ENCODE measurements at places on chromosomes 6 and 20.
A peak's percentile ranks its signal among the peaks of the same experiment; 100 is the strongest.

DNA sequence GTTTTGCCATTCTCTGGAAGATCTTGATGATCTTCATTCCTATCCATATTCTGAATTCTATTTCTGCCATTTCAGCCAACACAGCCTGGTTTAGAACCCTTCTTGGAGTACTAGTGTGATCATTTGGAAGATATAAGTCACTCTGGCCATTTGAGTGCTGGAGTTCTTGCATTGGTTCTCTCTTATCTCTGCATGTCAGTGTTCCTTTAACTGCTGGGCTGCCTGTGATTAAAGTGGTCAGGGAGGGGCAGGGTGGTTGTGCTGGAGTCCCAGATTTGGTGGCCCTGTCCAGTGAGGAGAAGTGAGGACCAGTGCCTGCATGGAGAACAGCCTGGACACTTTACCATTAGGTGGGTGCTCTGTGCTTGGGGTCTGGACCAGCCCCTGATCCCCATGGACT lies 173.0 kb downstream of the SOD2 start:
- DNase-seq: no peak

DNA sequence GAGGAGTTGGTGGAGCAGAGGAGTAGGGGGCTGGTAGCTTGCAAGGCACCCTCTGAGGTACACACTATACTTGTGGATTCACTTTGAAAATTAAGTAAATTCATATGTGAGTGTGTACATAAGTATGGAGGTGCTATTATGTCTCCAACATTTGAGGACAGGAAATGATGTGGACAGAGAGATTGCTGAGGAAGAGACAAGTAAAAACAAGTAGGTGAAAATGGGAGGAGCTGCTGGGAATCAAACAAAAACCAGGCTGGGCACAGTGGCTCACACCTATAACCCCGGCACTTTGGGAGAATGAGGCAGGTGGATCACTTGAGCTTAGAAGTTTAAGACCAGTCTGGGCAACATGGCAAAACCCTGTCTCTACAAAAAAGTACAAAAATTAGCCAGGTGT lies 69.2 kb upstream of the LYRM2 start:
- no peak for DNase-seq

GRCh38 chr6:29087213-29087612 lies at the start of gene OR2B3:
Gene OR2B3, minus strand, starts transcription at chr6:29087313. Its CDS starts 65 bp downstream, at chr6:29087248.
- no peak for DNase-seq

GRCh38 chr6:132506869-132507808 lies 5.8 kb downstream of the STX7 start:
- DNase-seq: no peak

DNA sequence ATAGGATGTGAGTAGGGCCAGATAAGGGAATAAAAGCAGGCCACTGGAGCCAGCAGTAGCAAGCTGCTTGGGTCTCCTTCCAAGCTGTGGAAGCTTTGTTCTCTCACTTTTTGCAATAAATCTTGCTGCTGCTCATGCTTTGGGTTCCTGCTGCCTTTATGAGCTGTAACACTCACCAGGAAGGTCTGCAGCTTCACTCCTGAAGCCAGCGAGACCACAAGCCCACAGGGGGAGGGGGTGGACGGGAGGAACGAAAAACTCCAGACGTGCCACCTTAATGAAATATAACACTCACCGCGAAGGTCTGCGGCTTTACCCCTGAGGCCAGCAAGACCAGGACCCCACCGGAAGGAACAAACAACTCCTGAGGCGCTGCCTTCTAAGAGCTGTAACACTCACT lies 1324.4 kb upstream of the EYS start:
- no peak for DNase-seq

DNA sequence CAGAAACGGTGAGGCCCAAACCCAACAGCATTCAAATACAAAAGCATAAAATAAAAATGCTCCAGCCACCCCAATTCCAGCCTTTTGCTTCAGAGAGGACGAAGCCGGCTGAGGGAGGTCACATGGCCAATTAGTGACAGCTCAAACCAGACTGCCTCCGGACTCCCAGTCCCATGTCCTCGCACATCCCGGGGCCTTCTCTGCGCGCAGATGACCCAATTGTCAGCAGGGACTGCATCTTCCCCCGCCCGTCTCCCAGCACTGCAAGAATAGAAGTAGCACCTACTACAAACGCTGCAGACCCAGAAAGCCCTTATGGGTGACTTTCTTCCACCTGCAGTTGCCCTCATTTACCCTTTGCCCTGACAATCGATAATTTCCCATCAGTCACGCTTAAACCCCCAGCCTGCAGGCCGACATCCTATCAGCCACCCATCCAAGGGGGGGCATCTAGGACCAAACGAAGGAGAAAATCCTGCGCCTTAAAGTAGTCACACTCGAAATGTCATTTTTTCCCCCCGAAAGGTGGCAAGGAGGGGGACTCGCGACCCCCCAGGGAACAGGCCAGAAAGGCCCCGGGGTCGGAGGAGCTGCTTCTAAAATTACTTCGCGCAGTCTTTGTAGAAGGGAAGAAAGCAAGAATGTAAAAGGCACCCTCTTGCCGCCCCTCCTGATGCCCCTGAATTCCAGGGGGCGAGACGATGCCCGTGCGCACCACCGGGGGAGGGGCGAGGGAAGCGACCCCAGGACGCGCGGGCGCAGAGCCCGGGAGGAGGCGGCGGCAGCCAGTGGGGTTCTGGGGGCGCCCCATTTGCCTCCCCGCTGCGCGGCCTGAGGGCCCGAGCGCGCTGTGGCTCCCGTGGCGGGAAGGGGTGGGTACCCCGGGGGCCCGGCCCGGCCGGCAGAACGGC lies 792 bp downstream of the SLC23A2 start:
- DNase-seq: peak; percentile 3

DNA sequence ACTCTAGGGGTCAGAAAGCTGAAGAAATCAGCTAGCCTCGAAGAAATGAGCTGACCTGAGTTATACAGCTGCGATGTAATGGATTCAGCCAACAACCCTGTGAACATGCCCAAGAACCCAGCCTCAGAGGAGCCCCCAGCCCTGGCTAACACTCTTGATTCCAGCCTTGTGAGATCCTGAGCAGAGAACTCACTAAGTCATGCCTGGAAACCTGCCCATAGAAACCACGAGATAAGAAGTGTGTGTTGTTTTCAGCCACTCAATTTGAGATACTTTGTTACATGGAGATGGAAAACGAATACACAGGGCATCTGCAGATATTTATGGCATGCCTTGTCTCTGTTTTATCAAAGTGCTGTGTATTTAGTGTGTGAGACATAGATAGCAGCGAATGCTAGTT lies 265.2 kb downstream of the QKI start:
- no peak for DNase-seq

GRCh38 chr6:37049758-37050044 lies 44.2 kb downstream of the FGD2 start:
- no peak for DNase-seq

GRCh38 chr6:24996269-24996836 lies 60.6 kb upstream of the RIPOR2 start:
- no peak for DNase-seq

DNA sequence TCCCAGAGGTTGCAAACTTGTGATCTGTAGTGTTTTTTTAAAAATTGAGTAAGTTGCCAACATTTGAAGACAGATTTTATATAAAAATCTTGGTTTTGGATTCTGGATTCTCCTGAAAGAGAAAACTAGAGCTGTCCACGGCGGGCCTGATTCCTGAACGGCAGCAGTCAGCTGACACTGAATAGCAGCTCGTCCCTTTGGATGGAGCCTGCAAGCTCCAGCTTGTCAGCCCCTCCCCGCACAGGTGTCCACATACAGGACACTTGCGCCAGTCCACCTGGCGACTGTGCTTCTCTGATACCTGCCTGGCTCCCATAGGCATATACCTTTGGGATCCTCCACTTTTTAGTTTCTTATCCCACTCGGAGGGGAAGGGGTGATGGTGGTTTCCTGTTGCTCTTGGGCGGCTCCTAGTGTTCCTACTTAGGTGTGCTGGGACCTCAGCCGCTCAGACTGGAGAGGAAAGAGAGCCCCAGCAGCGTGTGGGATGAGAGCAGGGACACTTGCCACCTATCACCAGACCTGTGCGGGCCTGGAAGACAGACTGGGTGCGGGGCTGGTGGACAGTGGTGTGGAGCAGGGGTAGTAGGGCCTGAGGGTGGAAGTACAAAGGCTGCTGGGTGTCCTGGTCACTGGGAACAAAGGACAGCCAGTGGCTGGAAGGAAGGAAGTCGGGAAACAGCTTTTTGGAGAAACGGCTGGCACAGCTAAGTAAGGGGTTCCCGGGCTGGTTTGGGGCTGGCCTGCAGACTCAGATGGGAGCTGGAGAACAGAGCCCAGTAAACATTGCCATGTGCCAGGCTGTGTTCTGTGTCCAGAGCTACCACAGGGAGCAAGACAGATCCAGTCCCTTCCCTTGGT lies 18.3 kb downstream of the GHRH start:
- no peak for DNase-seq

DNA sequence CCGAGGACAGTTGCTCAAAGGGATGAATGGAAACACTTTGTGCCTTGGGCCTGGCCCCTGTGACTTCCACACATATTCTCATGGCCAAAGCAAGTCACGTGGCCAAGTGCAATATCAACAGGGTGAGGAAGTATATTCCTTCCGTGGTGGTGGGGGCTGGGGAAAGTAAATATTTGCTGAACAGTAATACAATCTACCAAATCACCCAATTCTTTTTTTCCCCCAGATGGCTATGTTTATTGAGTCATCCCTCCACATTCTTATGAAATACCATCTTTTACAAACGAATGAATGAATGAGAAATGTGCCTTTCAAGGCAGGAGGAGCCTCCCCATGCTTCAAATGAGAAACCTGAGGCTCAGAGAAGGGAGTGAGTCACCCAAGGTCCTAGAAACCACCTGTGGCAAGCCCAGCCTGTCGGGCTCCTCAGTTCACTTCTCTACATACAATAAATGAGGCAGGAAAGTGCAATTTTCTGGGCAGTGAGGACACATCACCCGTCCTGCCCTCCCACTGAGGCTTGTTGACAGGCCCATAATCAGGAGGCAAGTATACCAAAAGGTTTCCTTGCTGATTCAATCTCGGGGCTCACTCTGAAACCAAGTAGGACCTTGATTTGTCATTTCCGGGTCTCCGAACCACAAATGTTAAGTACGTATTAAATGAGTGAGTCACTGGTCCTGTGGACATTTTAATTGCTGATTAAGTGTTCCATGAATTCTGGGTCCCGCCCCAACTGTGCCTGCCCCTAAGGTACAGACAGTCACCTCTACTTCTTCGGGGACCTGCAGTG lies 25.3 kb upstream of the TOP1 start:
- peak; percentile 60 for DNase-seq

DNA sequence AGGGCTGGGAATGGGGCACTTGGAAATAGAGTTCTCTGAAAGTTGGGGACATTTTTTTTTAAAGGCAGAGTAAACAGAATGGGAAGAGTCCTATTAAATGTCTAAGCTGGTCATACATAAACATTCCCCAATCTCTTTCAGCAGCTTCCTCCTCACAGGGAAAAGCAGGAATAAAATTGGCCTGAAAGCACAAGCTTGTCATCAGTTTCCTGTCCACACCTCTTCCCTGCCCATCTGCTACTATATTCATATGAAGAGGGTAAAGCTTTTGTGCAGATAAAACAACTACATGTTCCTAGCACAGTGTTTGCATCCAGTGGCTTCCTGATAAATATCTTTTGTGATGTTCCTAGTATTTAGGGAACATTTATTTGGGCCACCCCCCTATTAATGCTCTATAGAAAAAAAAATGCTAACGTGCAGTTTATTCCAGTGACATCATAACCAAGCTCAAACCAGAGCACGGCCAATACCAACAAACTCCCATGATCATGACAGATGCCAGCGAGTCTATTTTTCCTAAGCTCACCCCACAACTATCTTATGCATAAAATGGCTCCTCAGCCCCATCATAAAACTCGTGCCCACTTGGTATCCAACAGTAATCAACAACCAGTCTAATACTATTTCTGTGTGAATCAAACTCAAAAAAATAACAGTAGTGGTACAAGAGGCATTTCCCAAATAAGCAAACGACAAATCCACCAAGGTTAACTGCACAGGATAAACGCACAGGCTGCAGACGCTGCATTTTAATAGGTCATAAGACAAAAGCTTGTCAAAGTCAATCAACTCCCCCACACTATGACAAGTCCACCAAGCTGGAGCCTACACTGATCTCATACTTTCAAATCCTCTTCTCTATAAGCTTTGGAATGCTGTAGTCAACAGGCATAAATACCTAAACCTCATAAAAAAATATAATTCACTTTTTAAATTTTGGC lies 95.3 kb downstream of the EPB41L2 start:
- no peak for DNase-seq

DNA sequence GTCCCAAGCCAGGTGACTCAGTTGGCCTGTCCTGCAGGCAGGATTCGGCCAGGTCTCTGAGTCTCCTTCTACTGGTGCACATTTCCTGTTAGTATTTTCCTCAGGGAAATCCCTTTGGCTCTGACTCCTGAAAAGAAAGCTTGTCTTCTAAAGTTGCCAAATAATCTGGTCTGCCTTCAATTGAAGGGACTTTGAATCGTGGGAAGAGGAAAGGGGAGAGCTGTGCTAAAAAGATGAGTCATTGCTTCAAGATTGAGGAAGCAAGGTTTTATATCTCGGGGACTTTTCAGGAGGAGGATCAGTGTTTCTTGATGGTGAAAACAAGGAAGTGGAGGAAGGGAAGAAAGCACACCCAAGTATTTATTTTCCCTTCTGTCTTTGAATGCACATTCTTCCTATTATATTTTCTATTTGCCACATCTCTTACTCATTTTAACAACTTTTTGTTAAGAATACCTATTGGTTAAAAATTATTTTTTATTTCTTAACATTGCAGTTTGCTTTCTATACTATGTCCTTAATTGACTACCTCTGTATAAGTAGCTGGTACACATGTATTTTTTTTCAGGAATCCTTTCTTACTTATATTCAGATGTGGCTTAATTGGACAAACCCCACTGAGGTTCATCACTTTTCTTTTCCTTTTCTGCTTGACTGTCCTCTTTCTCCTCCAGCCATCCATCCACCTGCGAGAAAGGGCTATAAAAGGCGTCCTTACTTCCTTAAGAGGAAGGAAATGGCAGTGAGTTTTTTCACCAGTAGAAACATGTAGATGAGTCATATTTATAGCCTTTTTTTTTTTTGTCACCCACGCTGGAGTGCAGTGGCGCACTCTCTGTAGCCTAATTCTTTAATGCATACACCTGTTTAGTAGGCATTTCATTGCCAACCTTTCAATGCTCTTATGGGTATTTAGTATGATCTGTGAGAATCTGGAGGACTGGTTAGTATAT lies 15.0 kb upstream of the IFNGR1 start:
- no peak for DNase-seq

- DNase-seq: no peak
These were observed 54.4 kb downstream of the KIZ start for GRCh38 chr20:21180248-21180647.

- DNase-seq: no peak
These were observed 14.2 kb downstream of the ITCH start for GRCh38 chr20:34377072-34377847.

All from effector CD4-positive, alpha-beta T cell (primary cell).